Vagina (tissue), 2 donors: ENCODE measurements at places on chromosomes 1 and 21.

DNA sequence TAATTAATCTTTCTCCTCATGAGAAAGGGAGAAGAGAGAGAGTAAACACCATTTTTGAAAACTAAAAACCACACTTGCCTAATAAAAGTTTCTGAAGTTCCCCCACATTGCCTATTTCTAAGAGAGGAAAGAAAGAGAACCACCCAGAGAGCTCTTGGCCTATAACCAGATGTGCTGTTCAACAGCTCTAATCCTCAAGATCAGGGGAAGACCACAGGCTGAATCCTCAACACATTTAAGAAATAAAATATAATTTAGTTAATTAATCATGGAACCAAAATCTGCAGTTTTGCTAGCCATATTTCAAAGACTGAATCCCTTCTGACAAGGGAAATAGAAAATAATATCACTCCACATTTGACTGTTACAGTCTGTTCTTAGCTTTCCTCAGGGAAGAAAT lies 11.9 kb downstream of the PRRX1 start:
- no peak for DNase-seq

DNA sequence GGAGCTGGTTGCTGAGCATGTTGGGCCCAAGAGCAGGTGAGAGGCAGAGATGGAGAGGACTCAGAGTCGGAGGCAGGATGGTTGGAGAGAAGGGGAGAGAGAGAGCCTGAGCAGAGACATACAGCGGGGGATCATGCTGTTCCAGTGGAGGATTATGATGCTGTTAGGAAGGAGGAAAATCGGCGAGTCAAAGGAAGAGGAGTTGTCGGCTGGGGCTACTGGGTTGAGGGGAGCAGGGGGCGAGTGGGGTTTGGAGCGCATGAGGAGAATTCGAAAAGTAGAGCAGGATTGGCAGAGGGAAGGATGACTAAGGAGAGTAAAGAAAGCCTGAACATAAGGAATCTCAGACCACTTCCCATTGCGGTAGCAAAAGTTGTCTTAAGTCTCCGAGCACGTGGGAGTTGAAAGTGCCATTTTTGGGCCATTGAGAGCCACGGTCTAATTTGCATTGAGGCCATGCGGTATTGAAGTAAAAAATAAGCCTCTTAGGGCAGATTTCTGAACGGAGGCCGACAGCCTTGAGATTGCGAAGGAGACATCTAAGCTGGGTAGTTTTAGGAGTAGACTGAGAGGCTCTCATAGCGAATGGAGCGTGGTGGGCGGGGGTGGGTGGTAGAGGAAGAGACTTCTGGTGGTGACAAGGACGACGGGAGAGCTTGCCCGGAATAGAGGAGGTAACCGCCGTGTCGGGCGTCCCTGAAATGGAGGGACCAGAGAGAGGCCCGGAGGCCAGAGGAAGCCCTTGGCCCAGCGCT lies 140.4 kb upstream of the ETV3 start:
- peak; percentile 62 for DNase-seq

DNA sequence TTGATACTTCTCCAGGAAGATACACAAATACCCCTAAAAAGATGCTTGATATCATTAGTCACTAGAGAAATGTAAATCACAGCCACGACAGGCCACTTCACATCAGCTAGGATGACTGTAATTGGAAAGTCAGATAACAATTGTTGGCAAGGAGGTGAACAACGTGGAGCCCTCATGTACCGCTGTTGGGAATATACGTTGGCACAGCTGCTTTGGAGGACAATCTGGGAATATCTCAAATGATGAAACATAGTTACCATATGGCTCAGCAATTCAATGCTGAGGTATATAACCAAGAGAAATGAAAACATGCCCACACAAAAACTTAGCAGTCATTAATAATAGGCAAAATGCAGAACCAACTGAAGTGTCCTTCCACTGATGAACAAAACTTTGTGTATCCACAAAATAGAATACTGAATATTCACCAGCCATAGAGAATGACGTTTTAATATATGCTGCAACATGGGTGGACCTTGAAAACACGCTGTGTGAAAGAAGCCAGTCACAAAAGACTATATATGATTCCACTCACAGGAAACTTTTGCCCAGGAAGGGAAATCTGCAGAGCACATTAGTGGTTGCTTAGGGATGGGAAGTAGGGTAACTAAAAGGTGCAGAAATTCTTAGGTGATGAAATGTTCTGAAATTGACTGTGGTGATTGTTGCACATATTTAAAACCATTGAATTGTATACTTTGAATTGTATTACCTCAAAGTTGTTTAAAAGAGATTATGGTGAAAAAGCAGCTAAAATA lies 95.4 kb downstream of the AHCTF1 start:
- no peak for DNase-seq

- no peak for DNase-seq
These were observed 129.5 kb downstream of the CAMTA1 start for GRCh38 chr1:6914706-6915105.

DNA sequence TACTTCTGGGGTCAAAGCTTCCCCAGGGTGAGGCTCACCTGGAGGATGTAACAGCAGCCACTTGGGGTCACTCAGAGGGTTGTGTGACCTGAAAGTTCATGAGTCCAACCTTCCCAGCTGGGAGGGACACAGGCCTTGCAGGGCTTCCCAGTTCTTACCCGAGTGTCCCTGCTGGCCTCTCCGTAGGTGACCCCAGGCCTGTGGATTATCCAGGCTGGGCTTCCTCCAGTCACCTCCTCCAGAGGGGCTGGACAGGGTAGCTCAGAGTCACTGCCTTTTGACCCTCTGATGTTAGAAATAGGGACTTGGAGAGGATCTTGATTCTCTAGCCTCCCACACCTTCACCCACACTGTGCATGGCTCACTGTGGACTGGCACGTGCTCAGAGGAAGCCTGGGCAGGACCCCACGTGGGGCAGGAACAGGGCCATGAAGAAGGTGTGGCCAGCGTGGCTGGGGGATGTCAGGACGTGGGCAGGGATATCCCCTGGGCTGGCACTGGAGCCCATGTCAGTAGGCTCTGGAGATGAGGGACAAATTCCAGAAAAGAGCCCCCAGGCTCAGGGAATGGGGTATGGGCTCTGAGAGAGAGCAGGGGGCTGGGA lies 131.8 kb downstream of the ACTL8 start:
- no peak for DNase-seq

- DNase-seq = no peak
These were observed 37.4 kb downstream of the TMCO4 start for GRCh38 chr1:19762175-19762779.

- DNase-seq = no peak
These were observed 84.8 kb upstream of the CACNA1E start for GRCh38 chr1:181398544-181398943.

GRCh38 chr1:13702425-13703127 lies 2.6 kb downstream of the PRDM2 start:
- no peak for DNase-seq

- DNase-seq = no peak
These were observed 13.6 kb upstream of the SYT6 start for GRCh38 chr1:114167226-114167625.

DNA sequence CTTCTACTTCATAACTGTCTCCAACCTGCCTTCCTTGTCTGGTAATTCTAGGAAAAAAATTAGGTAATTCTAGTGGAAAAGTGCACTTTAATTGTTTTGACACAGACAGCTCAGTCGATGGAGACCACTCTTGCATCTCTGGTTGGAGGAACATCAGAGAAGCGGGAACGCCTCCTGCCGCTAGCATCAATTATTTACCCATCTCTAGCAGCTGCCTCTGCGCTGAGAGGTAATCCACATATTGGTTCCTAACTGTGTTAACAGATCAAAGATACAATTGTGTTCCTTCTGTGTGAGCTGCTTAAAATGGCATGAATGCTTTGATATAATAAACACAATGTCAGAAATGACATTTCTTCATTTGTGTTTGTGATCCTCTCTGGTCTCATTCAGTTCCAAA lies 33.3 kb downstream of the C2CD2 start:
- no peak for DNase-seq

DNA sequence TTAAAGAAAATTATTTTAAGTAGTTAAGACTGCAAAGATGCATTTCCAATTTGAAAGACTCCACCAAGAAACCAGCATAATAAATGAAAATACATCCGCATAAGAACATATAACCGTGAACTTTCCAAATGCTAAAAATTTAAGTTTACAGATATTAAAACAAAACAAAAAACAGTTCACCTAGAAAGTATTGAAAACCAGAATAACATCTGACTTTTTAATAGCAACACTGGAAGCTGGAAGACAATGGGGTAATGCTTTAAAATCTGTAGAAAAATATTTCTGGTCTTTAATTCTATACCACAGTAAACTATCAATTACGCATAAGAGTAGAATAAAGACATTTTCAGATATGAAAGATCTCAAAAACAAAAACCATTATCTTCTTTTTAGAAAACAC lies 79.3 kb upstream of the COL24A1 start:
- no peak for DNase-seq

- no peak for DNase-seq
These were observed 8.7 kb downstream of the IFNLR1 start for GRCh38 chr1:24178407-24178806.

DNA sequence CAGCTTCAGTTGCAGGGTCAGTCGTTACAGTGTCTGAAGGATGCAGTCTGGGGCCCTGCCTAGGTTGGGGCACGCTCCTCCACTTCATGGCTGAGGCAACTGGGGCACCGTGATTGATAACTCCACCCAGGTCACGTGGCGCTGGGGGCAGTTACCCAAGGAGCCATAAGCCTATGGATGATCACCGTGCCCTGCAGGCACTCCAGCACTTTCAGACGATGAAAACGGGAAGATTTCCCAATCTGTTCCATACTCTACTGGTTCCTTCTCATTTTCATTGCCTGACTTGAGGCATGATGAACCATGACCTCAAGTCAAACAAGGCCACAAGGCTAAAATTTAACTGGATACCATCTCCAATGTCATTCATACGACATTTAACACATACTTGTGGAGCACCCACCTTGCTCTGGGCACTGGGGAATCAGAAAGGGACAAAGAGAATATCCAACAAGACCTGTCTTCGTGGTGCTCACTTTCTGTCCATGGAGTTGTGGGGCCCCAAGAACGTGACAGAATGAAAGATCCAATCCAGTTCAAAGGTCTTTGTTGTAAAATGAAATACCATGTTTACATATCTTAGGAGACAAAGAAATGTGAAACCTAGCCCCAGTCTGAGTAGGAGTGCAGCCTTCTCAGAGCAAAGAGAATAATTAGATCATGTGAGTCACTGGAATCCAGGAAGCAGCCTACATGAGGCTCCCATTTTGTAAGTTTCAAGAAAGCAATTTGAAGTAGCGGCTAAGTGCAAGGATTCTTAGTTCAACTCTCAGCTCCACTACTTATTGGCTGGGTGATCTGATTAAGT lies 39.4 kb upstream of the SPOCD1 start:
- DNase-seq = no peak

- no peak for DNase-seq
These were observed 975.7 kb upstream of the PRMT6 start for GRCh38 chr1:106080608-106081325.

GRCh38 chr1:220335668-220336067 lies 63.4 kb upstream of the RAB3GAP2 start:
- DNase-seq = no peak

GRCh38 chr1:215594640-215595039 lies 27.5 kb downstream of the KCTD3 start:
- no peak for DNase-seq

DNA sequence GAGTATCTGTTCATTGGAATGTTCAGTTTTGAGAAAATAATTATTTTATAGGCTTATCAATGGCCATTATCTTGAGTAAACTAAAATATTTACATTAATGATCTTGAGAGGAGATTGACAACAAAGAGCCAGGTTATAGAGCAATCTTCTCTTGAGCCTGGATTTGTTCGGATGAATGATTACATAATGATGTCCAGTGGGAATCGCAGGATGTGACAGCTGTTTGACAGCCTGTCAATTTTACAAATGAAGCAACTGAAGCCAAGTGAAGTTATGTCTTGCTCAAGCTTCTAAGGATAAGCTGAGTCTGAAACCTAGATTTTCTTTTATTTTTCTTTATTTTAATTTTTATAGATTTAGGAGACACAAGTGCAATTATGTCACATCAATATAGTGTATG lies 52.1 kb upstream of the BACH1 start:
- DNase-seq = no peak

GRCh38 chr1:193221651-193222050 lies 35.2 kb upstream of the B3GALT2 start:
- DNase-seq = no peak
